ENCODE measurements at places on chromosomes 1 and 21.

DNA sequence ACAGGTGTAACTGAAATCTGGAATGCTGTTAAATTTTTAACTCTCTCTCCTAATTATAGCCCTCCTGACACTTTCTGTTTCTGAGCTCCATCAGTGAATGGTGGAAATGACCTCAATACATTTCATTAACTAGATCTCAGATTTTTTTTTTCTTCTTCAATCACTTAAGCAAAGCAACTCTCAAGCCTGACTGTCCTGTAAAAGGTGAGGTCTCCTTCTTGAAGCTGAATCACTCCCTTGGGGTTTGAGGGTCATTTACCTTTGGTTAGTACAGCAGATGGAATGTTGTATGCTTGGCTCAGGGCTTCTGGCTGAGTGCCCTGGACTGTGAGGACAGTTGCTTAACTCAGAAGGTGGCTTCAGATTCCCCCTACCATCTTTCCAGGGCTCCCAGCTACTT is 518.7 kb downstream of the PTPRC start:
- no peak for DNase-seq

GRCh38 chr1:218967836-218968235 is 205.8 kb upstream of the LYPLAL1 start:
- DNase-seq: no peak

DNA sequence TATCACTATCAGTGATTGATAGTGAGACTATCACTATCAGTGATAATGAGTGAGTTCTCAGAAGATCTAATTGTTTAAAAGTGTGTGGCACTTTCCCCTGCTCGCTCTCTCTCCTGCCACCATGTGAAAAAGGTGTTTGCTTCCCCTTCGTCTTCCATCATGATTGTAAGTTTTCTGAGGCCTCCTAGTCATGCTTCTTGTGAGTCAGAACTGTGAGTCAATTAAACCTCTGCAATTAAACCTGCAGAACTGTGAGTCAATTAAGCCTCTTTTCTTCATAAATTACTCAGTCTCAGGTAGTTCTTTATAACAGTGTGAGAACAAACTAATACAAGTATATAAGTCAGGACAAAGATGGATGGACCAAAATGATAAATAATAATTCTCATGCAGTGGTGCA is 7.0 kb upstream of the IL23R start:
- DNase-seq: no peak

DNA sequence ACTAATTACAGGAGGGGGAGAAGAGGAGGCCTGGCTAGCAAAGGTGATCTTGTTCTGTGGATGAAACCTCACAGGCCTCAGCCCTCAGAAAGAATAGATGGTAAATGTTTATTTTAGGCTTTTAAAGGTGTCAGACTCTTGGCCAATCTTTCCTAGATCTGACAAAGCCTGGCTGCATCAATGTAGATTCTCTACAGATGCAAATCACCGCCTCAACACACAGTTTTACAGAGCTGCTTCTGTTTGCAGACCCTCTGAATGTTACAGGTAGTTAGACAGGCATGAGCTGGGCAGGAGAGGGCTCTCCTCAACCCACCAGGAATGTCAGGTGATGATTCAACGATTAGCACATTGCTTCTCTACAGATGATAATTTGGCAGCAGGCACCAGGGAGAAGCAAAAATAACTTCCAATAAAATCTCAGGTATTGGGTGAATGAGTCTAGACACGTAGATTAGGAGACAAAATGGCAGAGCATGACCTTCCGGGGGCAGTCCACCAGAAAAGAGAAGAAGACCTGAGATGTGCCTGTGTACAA is 105.4 kb upstream of the VANGL1 start:
- DNase-seq: no peak

GRCh38 chr21:33690874-33691273 is 48.6 kb downstream of the ITSN1 start:
- DNase-seq: no peak

GRCh38 chr1:234942879-234943506 is 185.6 kb downstream of the TOMM20 start:
- DNase-seq: no peak

GRCh38 chr1:69073176-69073575 is 494.5 kb upstream of the LRRC7 start:
- no peak for DNase-seq

All from SHP77 treated with DMSO at 0.1 percent for 48 hours (cell line).